ENCODE measurements at places on chromosomes 3 and 15.

DNA sequence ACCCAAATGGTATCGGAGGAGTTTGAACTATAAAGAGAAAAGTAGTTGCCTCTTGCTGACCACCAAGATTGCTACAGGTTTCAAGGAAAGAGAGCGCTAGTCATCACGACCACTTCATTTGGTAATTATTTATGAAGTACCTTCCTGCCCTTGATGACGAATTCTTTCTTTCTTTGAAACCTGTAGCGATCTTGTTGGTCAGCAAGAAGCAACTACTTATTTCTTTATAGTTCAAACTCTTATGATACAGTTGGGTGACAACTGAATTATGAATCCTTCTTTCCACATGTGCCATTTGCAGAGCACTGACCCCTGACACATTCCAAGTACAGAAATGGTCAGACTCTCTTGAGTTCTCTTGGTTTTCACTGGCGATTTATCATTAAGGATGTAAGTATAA is 46.8 kb downstream of the THRB start:
- DNase-seq, result no peak

GRCh38 chr3:126245811-126246727 is 65.7 kb upstream of the ALDH1L1 start:
- peak; percentile 43 for DNase-seq

DNA sequence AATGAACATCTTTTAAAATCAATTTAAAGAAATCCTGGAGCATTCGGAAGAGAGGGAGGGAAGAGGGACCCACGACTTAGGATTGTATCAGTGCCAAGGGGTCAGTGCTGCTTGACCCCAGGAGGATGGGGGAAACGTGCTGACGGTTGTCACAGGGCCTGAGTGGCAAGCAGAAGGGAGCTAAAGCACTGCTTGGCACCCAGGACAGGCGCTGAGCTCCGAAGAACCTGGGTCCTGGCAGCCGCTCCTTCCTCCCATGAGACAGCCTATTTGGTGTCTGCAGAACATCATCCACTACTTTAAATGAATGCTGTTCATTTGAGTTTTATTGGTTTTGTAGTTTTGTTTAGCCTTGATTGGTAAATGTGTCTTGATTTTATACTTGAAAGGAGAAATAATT is 54.5 kb downstream of the RGMA start:
- DNase-seq, result no peak

GRCh38 chr3:24506966-24507775 is 12.5 kb upstream of the THRB start:
- no peak for DNase-seq

DNA sequence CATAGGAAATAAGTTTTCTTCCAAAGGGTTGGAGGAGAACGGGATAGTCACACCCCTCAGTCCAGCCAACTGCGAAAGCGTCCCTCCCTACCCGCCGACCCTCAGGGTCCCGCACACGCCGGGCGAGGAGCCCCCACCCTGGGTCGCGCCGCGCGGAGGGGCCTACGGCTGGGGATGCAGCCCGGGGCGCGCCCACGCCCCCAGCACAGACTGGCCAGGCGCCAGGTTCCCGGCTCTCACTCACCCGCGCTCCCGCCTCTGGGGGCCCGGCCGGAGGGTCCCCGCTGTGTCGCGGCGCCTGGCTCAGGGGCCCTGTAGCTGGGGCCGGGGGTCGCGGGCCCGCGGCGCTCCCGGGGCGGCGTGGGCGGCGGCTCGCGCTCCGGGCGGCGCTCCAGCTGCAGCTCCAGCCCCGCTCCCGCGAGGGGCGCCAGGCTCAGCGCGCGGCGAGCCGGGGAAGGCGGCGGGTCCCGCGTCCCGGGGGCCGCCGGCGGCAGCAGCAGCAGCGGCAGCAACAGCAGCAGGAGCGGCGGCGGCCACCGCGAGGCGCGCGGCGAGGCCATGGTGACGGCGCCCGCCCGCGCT is 375 bp downstream of the HEG1 start:
- DNase-seq, result peak; percentile 50

DNA sequence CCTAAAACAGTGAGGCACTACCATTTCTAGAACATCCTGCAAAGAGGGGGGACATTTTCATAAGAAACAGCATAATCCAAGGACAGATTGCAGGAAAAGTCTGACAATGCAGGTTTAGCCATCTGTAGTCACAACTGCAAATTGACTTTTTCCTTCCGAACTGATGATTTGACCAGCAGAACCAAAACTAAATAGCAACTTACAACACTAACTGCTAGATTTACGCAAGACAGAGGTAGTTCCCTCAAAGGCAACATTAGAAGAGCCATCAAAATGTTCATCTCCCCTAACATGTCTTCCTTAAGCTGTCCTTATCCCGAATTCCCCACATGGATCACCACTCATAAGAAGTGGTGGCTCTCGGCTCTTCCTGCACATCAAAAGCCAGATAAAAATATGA is 129.6 kb downstream of the GADL1 start:
- no peak for DNase-seq

DNA sequence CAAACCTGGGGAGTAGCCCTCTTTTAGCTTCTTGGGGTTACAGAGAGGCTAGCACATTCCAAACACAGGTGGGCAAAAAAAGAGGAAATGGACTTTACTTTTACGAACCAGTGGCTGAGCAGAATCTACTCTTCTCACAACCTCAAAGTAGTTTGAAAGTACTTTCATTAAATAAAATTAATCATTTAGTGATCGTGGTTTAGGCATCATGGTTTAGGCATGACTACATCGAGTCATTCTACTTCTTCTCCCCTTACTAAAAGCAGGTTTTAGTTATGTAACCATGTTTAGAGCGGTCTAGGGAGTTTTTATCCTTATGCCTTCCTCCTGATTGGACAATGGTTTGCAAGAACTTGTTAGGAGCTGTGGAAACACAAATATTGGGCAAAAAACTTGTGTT is 2.5 kb upstream of the GREM1 start:
- DNase-seq, result no peak

All from COR-L47 (cell line).